Frontal cortex (tissue), 4 donors: ENCODE measurements at places on chromosomes 7 and 10. TPM values are rescaled to one million over a fixed set of nuclear protein-coding genes. Genes with fewer than 3 reads are reported as not detected.
A peak's percentile ranks its signal among the peaks of the same experiment; 100 is the strongest.

- DNase-seq: no peak
Observed at GRCh38 chr10:13823096-13823708, 236.4 kb downstream of the PRPF18 start.

GRCh38 chr7:129855234-129855673, 97.5 kb downstream of the UBE2H start:
- no peak for DNase-seq

DNA sequence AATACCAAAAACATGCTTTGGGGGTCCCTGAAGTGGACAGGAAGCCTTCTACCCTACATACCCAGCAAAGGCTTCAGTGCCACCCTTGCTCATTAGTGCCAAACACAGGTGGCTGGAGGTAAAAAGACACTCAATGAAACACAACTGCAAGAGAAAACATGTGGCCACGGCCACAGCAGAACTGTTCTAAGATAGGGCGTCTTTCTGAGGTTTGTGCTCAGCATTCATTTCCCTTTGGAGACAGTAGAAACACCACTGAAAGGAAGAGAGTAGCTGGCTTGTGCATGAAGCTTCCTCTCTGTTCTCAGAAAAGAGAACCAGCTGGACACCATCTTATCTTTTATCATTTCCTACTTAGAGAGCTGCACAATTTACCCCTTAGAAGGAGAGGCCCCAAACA, 143.0 kb downstream of the PLXNA4 start:
- no peak for DNase-seq

The DRGX gene
- not detected for total RNA-seq

DNA sequence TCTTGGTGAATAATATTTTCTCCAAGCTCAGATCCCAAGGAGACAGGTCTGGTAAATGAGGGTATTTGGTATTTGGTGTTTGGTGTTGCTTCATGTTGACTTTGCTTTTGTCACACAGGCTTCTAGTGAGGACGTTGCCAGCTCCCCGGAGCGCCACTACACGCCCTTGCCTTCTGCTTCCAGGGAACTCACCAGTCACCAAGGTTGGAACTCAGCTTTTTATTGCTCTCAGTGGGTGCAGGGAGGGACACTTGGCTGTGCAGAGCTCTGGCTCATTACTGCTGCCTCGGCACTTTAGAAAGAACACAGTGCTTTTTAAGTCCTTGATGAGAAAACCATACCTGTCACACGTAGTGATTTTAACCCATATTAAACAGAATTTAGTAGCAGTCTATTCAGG, 892.9 kb downstream of the LRMDA start:
- DNase-seq: no peak

The LAMB4 gene
- 0.82 TPM for total RNA-seq

- DNase-seq: no peak
Observed at GRCh38 chr10:106242301-106242700, 922.2 kb downstream of the SORCS1 start.

DNA sequence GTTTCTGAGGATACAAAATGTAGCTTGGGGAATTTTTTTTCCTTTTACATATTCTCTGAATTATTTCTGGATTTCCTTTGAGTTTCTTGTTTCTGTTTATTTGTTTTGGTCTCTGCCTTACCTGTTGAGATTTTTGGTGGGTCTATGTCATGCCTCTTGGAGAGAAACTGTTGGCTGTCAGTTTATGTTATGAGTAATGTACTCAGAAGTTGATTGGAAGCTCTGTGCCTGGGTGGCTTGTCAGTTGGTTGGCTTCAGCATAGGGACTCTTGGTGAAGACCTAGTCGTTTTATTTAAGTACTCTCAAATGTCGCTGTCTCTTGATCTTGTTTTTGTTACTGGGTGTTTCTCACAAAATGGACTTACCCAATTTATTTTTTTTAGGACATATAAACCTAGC, 132.4 kb downstream of the CDK14 start:
- DNase-seq: no peak

- no peak for DNase-seq
Observed at GRCh38 chr10:26486990-26487850, 49.1 kb downstream of the APBB1IP start.

- DNase-seq: no peak
Observed at GRCh38 chr7:39199951-39200350, 222.2 kb downstream of the POU6F2 start.

DNA sequence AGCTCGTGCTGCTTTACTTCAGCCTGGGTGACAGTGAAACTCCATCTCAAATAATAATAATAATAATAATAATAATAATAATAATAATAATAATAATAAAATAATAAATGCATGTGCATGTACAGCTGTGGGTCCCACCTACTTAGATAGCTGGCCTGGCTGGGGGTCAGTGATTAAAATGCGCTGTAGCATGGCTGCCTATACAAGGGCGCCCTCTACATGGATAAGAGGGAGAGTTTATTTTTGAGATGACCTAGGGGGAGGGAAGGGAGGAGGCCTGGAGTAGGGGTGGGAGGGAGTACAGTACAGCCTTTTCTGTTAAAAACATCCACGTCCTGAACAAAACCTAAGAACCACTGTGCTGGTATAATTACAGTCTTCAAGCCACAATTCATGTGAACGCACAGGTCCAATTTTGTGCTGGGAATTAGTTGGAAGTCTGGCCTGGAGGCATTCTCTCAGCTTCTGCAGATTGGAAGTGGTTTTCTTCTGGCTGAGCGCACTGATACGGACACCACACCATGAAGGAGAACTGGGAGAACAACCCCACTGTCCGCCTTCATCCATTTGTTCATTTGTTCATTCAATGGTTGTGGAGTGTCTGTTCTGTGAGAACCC, 146.5 kb downstream of the TMEM178B start:
- DNase-seq: no peak

DNA sequence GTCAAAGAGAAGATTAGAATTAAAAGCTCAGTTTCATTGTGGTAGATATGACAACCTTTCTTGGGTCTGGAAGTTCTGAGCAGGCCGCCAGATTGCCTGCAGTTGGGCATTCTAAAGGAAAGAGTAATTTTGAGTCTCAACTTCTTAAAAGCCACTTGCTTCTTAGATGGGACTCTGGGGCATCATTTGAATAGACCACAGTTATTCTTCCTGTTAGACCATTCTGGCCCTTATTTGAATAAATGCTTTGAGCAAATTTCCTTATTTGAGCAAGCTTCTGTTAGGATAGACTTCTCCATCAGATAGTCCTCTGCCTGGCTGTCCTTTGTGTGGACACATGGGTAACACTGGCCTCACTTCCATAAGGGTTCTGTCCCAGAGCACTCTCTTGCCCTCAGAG, 40.2 kb downstream of the SND1 start:
- no peak for DNase-seq

GRCh38 chr10:60566096-60566495, 176.4 kb upstream of the ANK3 start:
- DNase-seq: no peak

DNA sequence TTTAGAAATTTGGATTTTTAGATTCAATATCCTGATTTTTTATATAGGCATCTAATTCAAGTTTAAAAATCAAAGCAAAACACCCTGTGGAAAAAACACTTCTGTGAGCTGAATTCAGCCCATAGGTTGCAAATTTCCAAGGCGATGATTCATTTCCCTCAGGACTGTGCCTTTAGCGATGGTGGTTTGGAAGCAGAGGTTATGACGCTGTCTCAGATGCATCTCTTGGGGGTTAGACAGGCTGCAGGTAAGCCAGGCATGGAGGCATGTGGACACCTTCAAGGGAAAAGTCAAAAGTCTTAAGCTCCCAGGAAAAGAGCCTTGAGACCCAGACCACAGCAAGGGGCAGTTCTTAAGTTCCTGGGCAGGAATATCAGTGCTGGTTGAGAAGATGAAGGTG, 9.5 kb upstream of the FRA10AC1 start:
- DNase-seq: no peak

GRCh38 chr10:100510533-100511308, 8.9 kb downstream of the SEC31B start:
- no peak for DNase-seq

GRCh38 chr7:120089968-120090367, 183.0 kb upstream of the KCND2 start:
- no peak for DNase-seq

- DNase-seq: no peak
Observed at GRCh38 chr7:157138101-157138423, 664 bp upstream of the UBE3C start.

GRCh38 chr10:86402283-86402941, 35.8 kb upstream of the GRID1 start:
- no peak for DNase-seq

GRCh38 chr10:3290550-3290949, 118.0 kb upstream of the PITRM1 start:
- no peak for DNase-seq

GRCh38 chr10:6052247-6053221, 9.6 kb downstream of the IL2RA start:
- no peak for DNase-seq

The KIF5B gene
- total RNA-seq: 129 TPM

- no peak for DNase-seq
Observed at GRCh38 chr7:99210265-99210970, 2.5 kb upstream of the KPNA7 start.

DNA sequence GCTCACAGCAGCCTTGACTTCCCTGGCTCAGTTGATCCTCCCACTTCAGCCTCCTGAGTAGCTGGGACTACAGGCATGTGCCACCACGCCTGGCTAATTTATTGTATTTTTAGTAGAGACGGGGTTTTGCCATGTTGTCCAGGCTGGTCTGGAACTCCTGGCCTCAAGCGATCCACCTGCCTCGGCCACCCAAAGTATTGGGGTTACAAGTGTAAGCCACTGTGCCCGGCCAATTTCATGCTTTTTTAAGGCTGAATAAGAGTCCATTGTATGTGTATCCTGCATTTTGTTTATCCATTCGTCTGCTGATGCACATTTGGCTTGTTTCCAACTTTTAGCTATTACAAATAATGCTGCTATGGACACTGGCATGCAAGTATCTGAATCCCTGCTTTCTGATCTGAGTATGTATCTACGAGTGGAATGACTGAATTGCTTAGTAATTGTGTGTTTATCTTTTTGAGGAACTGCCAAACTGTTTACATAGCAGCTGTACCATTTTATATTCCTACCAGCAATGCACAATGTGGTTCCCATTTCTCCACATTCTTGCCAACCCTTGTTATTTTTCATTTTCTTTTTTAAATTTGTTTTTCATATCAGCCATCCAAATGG, 37.3 kb upstream of the TPST1 start:
- DNase-seq: no peak

The OR2A42 gene
- total RNA-seq: under 0.01 TPM

The CFAP70 gene
- total RNA-seq: 0.82 TPM

GRCh38 chr10:113854761-113855588, 514 bp downstream of the NHLRC2 start:
- peak; percentile 62 for DNase-seq
